ENCODE measurements at places on chromosomes 1 and 21. TPM values are rescaled to one million over a fixed set of nuclear protein-coding genes. Genes with fewer than 3 reads are reported as not detected.

Gene SIK1
- 1.6 TPM for total RNA-seq

Gene HAO2
- total RNA-seq, result not detected

Gene KRTAP21-3
- not detected for total RNA-seq

DNA sequence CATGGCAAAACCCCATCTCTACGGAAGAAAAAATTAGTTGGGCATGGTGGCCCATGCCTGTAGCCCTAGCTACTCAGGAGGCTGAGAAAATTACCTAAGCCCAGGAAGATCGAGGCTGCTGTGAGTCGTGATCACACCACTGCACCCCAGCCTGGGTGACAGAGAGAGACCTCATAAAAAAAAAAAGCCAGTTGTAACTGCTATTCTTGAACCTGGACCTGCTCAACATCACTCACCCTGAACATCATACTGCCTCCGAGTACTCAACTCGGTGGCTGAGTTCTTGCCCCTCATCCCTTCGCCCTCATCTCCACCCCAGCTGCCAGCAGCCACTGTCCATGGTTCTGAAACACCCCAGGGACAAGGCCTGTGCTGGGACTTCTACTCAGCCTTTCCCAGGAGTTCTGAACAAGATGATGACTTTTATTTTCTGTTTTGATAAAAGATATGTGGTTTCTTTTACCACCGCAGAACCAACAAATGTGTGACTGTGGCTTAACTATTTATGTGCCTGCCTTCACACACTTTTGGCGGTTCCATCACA, 5.4 kb upstream of the DISP3 start:
- no peak for DNase-seq

Gene OR2W3
- total RNA-seq, result not detected

GRCh38 chr1:201511941-201512539, 5.1 kb upstream of the CSRP1 start:
- DNase-seq, result peak; percentile 77

- DNase-seq, result peak; percentile 36
These were observed 47.5 kb upstream of the CRNN start for GRCh38 chr1:152461544-152461943.

GRCh38 chr1:3910049-3910731, 10.1 kb upstream of the C1orf174 start:
- no peak for DNase-seq

- no peak for DNase-seq
These were observed 35.6 kb upstream of the RRP15 start for GRCh38 chr1:218249338-218250140.

Gene MAN1C1
- 13.1 TPM for total RNA-seq

- DNase-seq, result peak; percentile 51
These were observed 60.3 kb downstream of the STUM start for GRCh38 chr1:226608699-226609505.

GRCh38 chr1:228161362-228161761, 4.2 kb upstream of the IBA57 start:
- DNase-seq, result no peak

DNA sequence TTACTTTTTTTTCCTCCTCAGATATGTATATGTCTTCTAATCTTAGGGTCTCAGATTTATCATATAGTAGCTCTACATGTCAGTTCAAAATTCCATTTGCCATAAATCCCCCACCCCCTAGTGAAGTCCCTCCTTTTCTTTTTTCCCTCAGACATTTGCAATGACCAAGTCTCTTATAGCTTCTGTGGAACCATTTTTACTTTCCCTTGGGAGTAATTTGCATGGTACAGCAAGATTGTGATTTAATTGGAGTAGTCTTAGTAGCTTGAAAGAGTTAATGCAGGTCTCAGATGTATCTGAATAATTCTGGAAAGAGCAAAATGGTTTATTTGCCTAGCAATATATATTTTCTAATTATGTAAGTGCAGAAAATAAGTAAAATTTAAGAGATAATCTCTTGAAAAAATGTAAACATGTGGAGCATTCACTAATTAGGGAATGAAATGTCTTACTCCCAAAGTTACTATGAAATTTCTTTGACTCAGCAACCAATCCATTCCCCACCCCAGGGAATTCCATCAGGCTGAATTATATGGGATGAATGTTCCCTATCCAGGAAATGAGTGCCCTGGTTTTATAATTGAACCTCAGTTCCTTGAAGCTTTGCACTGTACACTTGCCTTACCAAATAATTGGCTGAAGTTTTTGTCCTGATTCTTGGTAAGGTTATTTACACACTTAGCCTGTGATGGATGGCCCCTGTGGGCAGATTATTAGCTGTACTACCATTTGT, 267.0 kb downstream of the DNM3 start:
- no peak for DNase-seq

GRCh38 chr1:41662061-41662764, 177.7 kb upstream of the EDN2 start:
- peak; percentile 83 for DNase-seq

DNA sequence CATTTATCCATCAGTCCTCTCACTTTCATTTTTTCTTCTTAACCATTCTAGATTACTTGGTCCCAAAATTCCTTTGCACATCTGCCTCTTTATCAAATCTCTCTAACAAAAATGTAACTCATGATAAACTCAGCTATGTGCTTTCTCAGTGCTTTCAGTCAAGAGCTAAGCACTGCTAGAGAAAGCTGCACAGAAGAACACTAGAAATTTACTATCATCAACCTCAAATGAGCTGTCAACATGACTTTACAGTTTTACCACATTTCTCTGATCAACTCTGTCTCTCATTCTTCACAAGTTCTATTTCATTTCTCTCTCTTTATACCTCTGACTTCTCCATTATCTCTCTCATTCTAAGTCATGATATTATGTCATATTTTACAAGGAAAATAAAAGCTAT, 54.2 kb upstream of the PRKACB start:
- no peak for DNase-seq

DNA sequence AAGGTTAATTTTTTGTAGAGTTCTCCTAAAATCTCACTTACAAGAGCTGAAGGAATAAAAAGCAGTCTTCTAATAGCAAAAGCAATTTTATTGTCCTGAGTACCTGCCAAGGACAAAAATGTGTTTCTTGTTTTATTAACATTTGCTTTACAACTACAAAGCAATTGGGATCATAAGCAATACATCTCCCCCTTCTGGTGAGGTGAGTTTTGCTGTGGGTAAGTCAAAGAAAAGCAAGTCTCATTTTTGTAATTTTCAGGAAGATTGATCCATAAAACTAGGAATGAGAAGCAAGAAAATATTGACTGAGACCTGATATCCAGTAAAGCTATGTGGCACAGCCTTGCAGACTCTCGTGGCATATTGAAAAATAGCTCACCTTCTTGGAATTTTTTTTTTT, 2162.7 kb downstream of the NCAM2 start:
- no peak for DNase-seq

Gene MROH7
- total RNA-seq, result 3.5 TPM

DNA sequence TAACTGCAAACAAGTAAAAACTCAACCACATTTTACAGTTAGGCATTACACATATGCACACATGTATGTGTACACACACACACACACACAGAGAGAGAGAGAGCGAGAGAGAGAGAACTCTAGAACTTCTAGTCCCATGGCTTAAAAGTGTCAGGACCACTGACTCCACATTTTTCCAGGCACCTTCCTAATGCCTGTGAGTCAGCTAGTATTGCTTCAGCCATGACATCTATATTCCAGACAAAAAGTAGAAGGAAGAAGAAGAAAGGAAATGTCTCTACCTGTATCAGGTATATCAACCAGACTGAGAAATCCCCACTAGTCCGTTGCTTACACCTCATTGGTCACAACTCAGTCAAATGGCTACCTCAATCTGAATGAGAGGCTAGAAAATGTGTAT, 31.9 kb upstream of the TACSTD2 start:
- DNase-seq, result no peak

Gene FMO3
- 1.00 TPM for total RNA-seq

Gene SORT1
- 302 TPM for total RNA-seq

Gene PBX1
- 59.8 TPM for total RNA-seq

DNA sequence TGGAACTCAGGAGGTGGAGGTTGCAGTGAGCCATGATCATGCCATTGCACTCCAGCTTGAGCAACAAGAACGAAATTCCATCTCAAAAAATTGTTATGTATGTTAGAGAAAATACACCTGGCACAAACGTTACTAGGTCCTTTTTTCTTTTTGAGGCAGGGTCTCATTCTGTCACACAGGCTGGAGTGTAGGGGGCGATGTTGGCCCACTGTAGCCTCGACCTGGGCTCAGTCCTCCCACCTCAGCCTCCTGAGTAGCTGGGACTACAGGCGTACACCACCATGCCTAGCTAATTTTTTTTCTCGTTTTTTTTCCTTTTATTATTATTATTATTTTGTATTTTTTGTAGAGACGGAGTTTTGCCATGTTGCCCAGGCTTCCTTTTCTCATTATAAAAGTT, 4.4 kb downstream of the HAX1 start:
- DNase-seq, result no peak

- DNase-seq, result no peak
These were observed 20.7 kb upstream of the ZC3H12A start for GRCh38 chr1:37453647-37454046.

- peak; percentile 52 for DNase-seq
These were observed 34.1 kb downstream of the OR2G3 start for GRCh38 chr1:247639381-247639981.

Gene LCE2C
- not detected for total RNA-seq

GRCh38 chr1:246052603-246053002, 454.5 kb downstream of the SMYD3 start:
- no peak for DNase-seq

Gene PIK3CD
- 5.2 TPM for total RNA-seq

- no peak for DNase-seq
These were observed 6.4 kb upstream of the PEF1 start for GRCh38 chr1:31651089-31651420.

Gene WDR64
- total RNA-seq, result not detected

GRCh38 chr1:8025671-8026144, 401 bp downstream of the ERRFI1 start:
- peak; percentile 31 for DNase-seq

DNA sequence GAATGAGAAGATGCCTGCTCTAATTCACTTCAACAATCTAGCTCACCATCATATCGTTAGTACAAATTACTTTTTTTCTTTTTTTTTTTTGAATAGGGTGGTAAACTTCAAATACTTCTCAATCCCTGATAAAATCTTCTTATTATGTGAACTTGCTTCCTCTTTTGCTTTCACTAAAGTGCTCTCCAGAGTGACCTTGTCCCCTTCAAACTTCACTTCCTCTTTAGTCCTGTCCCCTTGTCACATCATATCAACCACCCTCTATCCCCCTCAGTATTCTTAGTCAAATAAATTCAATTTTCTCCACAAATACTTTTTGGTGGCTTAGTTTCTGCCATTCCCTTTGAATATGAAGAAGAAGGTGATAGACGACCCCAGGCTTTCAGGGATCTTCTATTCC, 124.9 kb upstream of the PLXNA2 start:
- no peak for DNase-seq

- no peak for DNase-seq
These were observed 58.6 kb downstream of the XCL1 start for GRCh38 chr1:168634951-168635532.

Gene CD2
- 0.52 TPM for total RNA-seq

Gene ABCA4
- 0.25 TPM for total RNA-seq

DNA sequence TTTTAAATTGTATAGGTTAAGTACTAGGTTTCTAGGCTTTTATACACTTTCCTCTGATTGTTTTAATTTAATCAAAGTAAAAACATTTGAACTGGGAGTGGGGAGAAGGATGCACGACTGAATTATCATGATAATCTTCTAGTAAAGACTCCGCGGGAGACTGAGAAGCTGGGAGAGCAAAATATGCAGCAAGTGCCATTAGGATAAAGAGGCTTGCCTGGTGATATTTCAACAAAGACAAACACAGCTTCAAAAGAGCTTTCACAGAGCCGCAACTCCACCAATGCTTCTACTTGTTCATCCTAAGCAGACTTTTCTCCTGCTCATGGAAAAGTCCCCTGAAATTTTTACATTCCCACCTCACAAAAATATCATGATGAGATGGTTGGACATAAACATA, 239.0 kb upstream of the PTBP2 start:
- no peak for DNase-seq

DNA sequence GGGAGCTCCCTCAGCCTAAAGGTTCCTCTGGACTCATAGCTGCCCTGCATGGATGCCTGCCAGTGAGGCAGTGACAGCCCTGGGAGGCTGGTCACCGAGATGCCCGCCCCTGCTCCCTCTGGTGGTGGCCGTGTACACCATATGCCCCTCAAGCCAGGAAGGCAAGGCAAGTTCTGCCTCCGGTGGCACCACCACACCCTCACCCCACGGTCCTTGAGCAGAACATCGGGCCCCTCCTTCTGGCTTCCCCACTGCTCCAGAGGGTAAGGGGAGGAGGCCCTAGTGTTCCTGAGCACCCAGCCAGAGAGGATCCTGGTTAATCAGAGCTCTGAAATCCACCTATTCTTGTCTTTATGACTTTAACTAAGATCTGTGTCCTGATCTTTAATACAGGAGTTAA, 1.5 kb upstream of the S100A14 start:
- peak; percentile 81 for DNase-seq

Measured in heart left ventricle (tissue), 16 donors.